Hematopoietic multipotent progenitor cell treated with erythropoietin and hydrocortisone succinate and interleukin-3 and kit ligand, for 8 days (in vitro differentiated cells): ENCODE measurements at places on chromosomes 3 and 15.

DNA sequence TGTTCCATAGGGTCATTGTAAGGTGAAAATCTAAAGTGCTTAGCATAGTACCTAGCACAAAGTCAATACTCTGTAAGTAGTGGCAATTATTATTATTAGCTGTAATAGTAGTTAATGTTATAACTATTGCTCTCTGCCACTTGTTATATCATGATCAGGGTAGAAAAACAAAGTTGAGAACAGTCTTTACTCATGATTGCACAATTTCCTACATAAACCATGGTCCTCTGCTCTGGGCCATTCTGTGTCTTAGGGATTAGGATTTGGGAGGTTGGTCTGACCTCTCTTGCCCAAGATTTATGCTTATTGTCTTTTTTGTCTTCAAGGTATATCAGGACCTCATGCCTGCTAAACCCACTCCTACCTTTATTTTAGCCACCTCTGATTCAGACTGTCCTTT is 4.3 kb upstream of the LRRC58 start:
- DNase-seq = no peak

DNA sequence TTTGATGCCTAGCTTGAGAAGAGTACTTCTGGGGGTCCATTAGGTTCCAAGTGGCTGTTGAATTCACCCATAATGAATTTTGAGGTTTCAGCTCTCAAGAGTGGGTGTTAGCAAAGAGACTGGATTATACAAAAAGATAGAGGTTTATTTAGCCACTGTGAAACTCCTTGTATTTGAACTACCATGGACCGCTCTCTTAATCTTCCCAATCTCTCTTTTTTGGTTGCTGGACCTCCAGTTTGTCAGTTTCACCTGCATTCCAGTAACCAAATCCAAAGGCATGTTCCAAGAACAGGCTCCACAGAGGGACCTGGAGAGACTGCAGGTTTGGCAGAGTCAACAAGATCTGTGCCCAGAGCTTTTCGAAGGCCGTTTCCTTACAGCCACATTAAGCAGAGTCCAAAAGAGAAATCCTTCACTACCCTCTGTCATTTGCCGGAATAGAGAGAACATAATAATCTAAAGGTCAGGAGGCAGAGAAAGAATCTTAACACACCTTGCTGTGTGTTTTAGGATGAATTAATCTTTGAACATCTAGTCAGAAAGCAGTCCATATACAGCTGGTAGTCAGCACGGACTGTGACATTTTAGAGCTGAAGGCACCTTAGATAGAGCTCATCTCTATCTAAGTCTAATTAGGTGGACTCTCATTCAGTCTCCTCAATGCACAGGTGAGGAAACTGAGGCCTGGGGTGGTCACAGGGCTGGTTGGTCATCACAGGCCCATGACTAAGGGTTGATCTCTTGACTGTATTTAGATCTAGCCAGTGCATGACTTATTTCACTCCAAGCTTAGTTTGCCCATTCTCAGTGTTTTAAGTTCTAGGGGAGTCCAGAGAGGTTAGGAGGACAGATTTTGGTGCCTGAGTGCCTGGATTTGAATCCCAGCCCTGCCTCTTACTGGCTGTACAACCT is 1.3 kb downstream of the ABHD2 start:
- DNase-seq = no peak

DNA sequence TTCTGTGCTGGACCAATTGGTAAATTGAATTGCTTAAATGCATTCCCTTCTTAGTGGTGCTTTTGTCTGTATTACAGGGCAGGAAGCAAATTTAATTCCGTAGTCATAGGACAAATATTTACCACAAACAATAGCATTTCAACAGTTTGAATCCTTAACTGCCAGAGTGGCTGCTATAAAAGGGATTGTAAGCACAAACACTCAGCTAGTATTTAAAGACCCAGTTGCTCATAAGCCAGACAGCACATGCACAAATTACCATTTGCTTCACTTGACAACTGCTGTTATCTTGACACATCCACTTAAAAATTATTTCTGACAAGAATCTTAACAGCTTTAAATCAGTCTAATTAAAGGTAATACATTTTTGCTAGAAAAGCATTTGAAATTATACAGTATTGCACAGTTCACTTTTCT is 490.2 kb upstream of the ADAMTS9 start:
- DNase-seq = no peak

- no peak for DNase-seq
These were observed 28.3 kb downstream of the MELTF start for GRCh38 chr3:197001106-197001971.

DNA sequence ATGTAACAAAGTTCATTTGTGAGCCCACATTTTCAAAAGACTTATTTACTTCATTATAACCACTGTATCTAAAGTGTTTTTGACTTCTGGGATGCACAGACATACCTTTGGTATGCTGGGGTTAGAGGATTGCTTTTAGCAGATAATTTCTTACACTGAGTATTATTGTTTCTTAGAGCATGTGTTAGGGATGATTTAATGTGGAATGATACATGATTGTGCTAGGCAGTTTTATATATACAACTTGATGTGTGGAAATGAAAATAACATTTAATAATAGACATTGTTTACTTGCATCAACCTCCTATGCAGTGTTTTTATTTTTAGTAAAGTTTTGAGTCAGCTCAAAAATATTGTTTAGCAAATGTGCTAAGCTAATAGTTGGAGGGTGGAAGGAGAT is 3.4 kb downstream of the KIF23 start:
- DNase-seq = no peak

- DNase-seq = no peak
These were observed 861.0 kb upstream of the NR2F2 start for GRCh38 chr15:95469496-95470000.

- no peak for DNase-seq
These were observed 347.3 kb downstream of the ZBTB20 start for GRCh38 chr3:114799816-114800215.

DNA sequence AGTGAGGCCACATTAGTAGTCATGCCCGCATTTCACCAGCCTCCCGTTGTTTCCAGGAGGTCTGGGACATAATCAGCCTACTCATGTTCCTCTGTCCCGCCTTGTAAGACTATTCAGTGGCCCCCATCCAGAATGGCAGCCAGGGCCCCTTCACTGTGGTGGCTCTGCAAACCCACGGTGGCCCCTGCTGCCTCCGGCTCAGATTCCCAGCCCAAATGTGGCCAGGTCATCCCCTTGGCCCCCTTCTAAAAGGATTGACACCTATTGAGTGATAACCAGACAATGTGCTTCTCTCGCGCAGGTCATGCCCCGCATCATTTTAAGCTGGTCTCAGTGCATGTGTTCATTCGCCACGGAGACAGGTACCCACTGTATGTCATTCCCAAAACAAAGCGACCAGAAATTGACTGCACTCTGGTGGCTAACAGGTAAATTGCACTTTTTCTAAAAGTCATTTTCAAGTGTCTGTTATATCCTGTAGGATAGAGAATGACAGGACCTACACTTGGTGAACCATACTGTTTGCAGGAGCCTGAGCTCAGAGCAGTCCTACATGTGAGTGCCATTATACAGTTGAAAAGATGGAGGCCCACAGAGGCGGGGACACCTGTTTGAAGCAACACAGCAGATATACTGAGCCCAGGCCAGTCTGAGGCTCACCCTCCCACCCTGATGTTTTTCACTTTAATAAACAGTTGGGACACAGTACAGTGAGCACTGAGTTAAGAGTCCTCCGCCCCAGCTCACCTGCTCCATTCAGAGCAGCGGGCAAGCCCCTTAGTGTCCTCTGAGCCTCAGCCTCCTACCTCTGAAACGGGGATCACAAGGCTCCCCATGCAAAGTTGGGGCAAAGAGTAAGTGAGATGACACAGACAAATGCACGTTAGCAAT is 47.7 kb downstream of the PXYLP1 start:
- peak; percentile 52 for DNase-seq

- no peak for DNase-seq
These were observed 43.2 kb downstream of the EHHADH start for GRCh38 chr3:185210621-185211142.

GRCh38 chr15:93438310-93438709 is 349.3 kb upstream of the RGMA start:
- no peak for DNase-seq

DNA sequence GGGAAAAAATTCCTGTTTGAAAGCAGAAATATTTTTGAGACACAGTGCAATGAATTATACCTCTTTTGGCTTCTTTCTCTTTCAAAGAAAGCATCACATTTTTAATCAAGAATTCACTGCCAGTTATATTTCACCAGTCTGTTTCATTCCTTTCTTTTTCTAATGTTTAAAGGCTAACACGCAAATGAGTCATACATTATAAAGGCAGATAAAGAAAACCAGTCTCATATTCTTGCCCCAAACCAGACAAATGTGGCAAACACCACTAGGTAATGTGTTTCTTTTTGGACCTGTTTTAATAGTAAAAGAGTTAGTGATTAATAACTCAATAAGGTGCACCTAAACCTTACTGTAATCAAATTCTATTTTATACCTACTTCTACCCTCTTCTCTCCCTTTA is 83.8 kb downstream of the PLOD2 start:
- no peak for DNase-seq
